A549 treated with CpdA at 1 μM for 4 hours (cell line): ENCODE measurements at places on chromosomes 6 and 20. TPM values are rescaled to one million over a fixed set of nuclear protein-coding genes. Genes with fewer than 3 reads are reported as not detected.

The TFAP2A gene
- 16.6 to 20.6 TPM (median 18.3 TPM) in 5 replicates for total RNA-seq

The RNF217 gene
- total RNA-seq, result 5.9 to 7.2 TPM (median 6.5 TPM) in 5 replicates

The TSBP1 gene
- not detected in 5 replicates for total RNA-seq

The PHACTR1 gene
- total RNA-seq, result 0.08 TPM in 1 of 5 replicates, not detected in the others

The VWA7 gene
- 0.61 to 2.0 TPM (median 1.5 TPM) in 5 replicates for total RNA-seq

The DEFB113 gene
- total RNA-seq, result not detected in 5 replicates

The CLPSL1 gene
- not detected in 5 replicates for total RNA-seq

The CARMIL1 gene
- 7.5 to 10.6 TPM (median 8.0 TPM) in 5 replicates for total RNA-seq

The REM1 gene
- 0.09 to 0.13 TPM (median 0.10 TPM) in 3 of 5 replicates, not detected in the others for total RNA-seq

The OR12D3 gene
- not detected in 5 replicates for total RNA-seq

The GATA5 gene
- total RNA-seq, result 0.58 to 0.93 TPM (median 0.69 TPM) in 5 replicates

The BPI gene
- total RNA-seq, result not detected in 5 replicates

The GHRH gene
- not detected in 5 replicates for total RNA-seq

The MUCL3 gene
- total RNA-seq, result 0.01 to 0.04 TPM (median 0.02 TPM) in 3 of 5 replicates, not detected in the others

The PTCHD4 gene
- 0.05 to 0.06 TPM in 2 of 5 replicates, not detected in the others for total RNA-seq

The SLC22A2 gene
- total RNA-seq, result 0.02 to 0.09 TPM in 2 of 5 replicates, not detected in the others

The BANF2 gene
- not detected in 5 replicates for total RNA-seq

The CD93 gene
- total RNA-seq, result not detected in 5 replicates

The RBBP8NL gene
- 0.03 to 0.05 TPM in 2 of 5 replicates, not detected in the others for total RNA-seq

The CLDN20 gene
- not detected in 5 replicates for total RNA-seq

The TCF15 gene
- not detected in 5 replicates for total RNA-seq

The TCP11 gene
- total RNA-seq, result not detected in 5 replicates

The TPBG gene
- total RNA-seq, result 42.7 to 58.5 TPM (median 56.0 TPM) in 5 replicates

The CHMP4B gene
- total RNA-seq, result 160 to 203 TPM (median 186 TPM) in 5 replicates
